ENCODE measurements at places on chromosomes 1 and 21.

DNA sequence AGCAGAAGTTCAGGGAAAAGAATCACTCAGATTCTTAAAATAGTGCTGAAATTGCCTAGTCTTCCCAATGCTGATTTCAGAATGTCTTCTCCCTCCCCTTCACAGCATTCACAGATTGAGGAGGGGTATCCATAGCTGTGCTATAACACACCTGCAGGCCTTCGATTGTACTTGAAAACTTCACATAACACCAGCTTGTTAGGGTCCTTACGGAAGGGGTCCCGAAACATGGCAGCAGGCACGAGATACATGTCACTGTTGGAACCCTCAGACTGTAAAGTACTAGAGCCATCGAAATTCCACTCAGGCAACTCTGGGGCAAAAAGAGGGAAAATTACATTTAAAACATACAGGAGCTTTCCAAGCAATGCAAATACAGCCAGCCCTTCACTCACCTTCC, 4.6 kb downstream of the GLUL start:
- DNase-seq = no peak

DNA sequence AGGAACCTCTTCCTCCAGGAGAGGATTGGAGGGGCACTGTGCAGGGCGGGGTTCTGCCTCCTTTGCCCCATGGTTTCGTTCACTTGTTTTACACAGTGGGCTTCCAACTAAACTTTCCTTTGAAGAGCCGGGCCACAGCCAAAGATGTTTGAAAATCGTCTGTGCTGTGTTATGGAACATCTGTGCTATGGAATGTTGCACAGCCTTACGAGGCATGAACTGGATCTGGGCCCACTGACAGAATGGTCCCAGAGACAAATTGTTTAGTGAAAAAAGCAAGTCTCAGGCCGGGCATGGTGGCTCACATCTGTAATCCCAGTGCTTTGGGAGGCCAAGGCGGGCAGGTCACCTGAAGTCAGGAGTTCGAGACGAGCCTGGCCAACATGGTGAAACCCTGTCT, 12.6 kb upstream of the MEF2D start:
- no peak for DNase-seq

GRCh38 chr1:162536511-162536910, 25.0 kb upstream of the UAP1 start:
- no peak for DNase-seq

- DNase-seq = no peak
These were observed 124.3 kb downstream of the VAV3 start for GRCh38 chr1:107840725-107841124.

- no peak for DNase-seq
These were observed 70.2 kb downstream of the COP1 start for GRCh38 chr1:176136891-176137290.

DNA sequence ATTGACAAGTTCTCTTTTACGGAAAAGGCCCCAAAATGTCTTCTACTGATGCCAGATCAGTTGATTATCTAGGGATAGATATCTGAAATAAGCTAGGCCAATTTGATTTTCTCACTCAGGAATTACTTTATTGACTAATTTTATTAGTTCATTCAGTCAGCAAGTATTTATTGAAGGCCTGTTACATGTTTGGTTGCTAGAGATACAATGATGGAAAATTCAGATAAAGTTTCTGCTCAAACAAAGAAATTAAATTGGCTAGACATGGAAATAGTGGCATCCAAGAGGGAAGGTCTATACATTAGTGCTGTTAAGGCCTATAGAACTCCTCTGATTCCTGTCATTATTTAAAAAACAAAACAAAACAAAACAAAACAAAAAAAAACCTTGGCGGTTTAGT, 56.5 kb downstream of the HS2ST1 start:
- no peak for DNase-seq

GRCh38 chr1:193392686-193393085, 206.3 kb upstream of the B3GALT2 start:
- no peak for DNase-seq

- DNase-seq = no peak
These were observed 63.0 kb downstream of the SLC5A9 start for GRCh38 chr1:48285525-48285924.

DNA sequence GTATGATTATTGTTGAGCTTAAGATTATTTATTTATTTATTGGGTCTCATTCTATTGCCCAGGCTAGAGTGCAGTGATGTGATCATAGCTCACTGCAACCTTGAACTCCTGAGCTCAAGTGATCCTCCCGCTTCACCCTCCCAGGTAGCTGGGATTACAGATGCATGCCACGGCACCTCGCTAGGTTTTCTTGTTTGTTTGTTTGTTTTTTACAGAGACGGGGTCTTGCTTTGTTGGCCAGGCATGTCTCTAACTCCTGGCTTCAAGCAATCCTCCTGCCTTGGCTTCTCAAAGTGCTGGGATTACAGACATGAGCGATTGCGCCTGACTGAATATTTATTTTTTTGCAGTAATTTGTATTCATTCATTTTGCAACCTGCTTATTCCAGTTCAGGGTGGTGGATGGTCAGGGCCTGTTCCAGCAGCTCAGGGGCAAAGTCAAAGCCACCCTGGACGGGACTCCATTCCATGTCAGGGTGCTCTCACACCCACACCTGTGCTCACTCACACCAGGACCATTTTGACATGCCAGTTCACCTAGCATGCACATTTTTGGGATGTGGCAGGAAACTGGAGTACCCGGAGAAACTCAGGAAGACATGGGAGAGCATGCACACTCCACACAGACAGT, 29.6 kb upstream of the RASAL2 start:
- DNase-seq = no peak

All from Caki2 (cell line).